Urothelium cell line (cell line): ENCODE measurements at places on chromosomes 3 and 15.

DNA sequence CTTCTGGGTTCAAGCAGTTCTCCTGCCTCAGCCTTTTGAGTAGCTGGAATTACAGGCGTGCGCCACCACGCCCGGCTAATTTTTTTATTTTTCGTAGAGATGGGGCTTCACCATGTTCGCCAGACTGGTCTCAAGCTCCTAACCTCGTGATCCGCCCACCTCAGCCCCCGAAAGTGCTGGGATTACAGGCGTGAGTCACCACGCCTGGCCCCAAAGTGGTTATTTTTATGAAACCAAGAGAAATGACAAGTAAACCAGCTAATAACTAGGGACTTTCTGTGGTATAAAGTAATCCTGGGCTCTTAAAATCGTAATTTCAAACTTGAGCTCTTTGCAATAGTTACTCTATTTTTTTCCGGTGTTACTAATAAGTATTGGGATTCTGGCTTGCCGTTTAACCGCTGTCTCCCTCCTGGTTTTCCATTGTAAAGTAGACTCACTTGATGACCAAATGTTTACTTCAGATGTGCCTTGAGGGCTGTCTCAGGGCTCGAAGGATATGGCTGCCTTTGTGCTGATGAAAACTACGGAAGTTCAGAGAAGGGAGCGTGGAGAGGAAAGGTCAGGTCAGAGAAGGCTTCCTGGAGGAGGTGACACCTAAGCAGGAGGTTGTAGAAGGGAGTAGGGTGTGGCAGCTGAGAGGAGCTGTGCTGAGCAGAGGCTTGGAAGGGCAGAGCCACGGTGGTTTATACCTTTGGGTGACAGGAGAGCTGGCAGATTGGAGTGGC, 4.2 kb downstream of the ZSCAN2 start:
- no peak for DNase-seq

- no peak for DNase-seq
These were observed 5.3 kb upstream of the SPSB4 start for GRCh38 chr3:141045849-141046248.

DNA sequence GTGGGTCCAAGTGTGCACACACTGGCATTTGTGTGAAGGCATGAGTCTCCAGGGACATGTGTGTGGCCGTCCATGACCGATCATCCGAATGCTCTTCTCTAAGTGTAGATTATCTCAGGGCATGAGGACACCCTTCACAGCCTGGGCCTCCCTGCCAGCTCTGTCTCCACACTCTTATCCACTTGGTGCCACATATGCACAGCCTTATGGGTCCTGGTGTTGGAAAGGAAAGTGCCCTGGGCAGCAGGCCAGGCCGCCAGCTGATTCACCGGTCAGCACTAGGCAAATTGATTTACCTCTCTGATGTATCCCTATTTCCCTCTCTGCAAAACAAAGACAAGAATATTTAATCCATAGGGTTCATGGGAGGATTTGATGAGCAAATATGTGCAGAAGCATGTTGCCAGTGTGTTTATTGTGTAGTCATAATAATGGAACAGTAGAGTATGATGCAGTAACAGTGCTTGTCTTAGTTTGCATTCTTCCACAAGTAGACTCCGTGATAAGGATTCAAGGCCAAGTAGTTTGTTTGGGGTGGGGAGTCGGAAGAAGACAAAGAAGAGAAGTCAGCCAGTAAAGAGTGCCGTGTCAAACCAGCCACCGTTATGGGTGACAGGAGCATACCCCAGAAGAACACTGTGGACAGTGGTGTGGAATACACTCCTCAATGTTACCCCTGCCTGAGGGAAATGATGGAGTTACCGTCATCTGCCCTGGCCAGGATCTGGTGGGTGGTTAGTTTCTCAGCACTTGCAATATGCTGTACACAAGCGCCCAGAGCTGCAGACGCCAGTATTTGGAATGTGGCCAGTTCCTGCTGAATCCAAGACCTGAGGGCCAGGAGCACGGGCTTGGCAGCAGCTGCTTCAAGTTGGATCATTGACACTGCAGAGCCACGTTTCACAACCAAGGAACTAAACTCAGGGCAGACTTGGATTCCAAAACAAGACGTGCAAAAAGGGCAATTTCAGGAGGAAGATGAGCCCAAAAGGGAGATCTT, 85.1 kb downstream of the MTHFS start:
- no peak for DNase-seq

DNA sequence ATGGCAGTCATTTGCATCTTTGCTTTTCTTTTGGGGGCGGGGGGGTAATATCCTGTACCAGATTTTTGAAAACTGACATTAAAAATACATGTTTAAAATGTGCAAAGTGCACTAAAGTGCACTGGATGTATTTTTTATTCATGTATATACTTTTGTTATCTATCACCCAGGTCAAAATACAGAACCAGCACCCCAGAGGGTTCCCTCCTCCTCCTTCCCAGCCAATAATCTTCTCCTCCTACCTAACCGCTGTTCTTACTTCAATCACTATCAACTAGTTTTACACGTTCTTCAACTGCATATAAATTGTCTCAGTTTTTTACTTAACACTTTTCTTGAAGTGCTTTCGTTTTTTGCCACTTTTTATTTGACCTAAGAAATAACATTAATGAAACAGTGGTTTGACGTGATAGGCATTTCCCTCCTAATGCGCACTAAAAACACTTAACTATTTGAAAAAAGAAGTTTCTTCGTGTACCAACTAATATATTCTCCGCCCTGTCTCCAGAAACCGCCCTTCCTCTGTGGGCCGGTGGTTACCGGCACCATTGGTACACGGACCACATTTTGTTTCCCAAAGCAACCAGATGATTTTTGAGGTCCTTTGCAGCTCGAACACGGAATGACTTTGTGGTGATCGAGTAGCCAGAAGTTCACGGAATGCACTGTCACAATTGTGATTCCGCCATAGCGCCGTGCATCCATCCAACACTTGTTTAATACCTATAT, 836 bp upstream of the AKAP13 start:
- DNase-seq, result peak; percentile 13

- peak; percentile 66 for DNase-seq
These were observed 88.7 kb downstream of the GABRG3 start for GRCh38 chr15:27059610-27060202.

- no peak for DNase-seq
These were observed 79.4 kb downstream of the CORO2B start for GRCh38 chr15:68658151-68658550.

DNA sequence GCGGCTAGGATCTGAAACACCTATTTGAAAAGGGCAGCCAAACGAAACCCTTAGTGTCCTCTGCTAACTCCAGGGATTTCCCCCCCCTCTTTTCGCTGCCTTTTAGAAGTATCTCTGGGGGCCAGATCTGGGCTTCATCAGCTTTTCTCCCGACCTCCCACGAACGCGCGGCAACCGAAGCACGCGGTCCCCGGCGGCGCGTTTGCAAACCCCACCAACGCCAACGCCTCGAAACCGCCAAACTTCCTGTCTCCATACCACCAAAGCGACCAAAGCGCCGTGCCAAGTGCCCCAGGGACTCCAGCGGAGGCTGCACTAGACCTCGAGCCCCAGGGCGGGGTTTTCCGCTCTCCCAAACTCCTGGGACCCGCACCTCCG, 155.8 kb upstream of the FRMD4B start:
- peak; percentile 30 for DNase-seq

GRCh38 chr3:98901119-98901391, 440 bp downstream of the DCBLD2 start:
- peak; percentile 62 for DNase-seq

- DNase-seq, result no peak
These were observed 730 bp downstream of the MYD88 start for GRCh38 chr3:38139191-38139590.

- no peak for DNase-seq
These were observed 9.7 kb upstream of the NMNAT3 start for GRCh38 chr3:139687431-139687830.
